ENCODE measurements at places on chromosomes 7 and 10.

GRCh38 chr7:137142376-137142775 is 201.2 kb downstream of the PTN start:
- peak; percentile 42 for DNase-seq

DNA sequence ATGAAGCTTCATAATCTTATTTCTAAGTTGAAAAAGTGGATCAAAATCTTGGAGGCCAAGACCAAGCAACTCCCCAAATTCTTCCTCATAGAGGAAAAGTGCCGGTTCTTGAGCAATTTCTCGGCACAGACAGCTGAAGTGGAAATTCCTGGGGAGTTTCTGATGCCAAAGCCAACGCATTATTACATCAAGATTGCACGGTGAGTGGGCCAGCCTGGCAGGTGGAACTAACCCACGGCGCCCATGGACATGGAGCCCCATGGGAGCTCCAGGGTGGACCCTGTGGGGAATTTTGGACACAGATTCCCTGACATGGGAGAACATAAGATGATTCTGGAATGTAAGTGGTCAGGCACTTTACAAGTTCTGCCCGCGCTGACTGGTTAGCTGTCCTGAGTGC is 125.9 kb downstream of the TRRAP start:
- peak; percentile 27 for DNase-seq

- DNase-seq, result no peak
Measured at GRCh38 chr10:2851566-2851965, 215.8 kb upstream of the PFKP start.

GRCh38 chr7:128347647-128348097 is 4.0 kb upstream of the RBM28 start:
- peak; percentile 53 for DNase-seq

DNA sequence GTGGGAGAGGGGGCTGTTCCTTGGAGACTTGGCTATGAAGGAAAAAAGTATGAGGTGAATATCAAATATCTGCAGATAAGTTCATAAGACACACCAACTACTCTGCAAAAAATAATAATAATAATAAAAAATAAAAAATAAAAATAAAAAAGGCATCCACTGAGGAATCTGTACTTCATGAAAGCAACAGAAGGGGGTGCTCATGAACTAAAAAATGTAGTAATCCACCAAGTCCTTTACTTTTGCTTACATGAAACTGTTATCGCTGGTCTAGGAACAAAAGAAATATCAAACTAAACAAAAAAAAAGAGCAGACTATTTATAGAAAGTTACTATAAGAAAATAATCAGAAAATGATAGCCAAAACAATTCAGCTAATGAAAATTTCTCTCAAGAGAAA is 579.0 kb downstream of the PHTF2 start:
- no peak for DNase-seq

GRCh38 chr7:47778153-47778661 is 170.1 kb downstream of the PKD1L1 start:
- DNase-seq, result no peak

DNA sequence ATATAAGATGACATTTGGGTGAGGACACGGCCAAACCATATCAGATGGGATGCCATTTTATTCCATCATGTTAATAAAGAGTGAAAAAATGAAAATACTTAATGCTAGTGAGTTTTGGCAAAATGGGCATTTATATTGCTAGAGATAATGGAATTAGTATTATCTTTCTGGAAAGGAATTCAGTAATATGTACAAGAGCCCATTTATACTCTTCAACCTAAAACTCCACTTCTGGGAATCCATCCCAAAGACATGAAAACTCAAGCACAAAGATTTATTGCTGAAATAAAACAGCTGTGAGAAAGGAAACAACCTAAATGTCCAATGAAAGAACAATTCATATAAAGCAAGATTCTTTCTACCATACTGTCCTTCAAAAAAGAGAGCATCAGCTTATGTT is 96.0 kb upstream of the TMEM168 start:
- no peak for DNase-seq

GRCh38 chr7:71988201-71988600 is 423.9 kb downstream of the CALN1 start:
- DNase-seq, result no peak

- DNase-seq, result no peak
Measured at GRCh38 chr10:68861253-68861652, 33.9 kb downstream of the STOX1 start.

GRCh38 chr7:139871331-139871730 is 42.3 kb downstream of the TBXAS1 start:
- DNase-seq, result peak; percentile 94

DNA sequence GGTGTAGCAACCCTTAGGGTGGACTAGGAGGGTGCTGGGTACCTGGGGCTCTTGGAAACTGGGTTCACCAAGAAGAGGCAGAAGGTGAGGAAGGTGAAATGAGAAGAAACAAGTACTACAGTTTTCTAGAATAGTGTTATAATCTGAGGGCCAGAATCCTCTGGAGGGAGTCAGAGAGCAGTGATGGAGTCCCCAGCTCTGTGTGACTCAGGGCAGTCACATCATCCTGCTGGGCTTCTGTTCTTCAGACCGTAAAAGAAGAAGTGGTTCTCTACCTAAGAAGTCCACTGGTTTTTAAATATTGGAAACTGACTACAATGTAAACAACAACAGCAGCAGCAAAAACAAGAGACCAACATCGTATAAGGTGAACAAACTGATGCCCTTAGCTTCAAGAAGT is 197.3 kb downstream of the PRPF18 start:
- DNase-seq, result no peak

GRCh38 chr10:48501787-48502771 is 102.8 kb downstream of the ARHGAP22 start:
- no peak for DNase-seq

- peak; percentile 66 for DNase-seq
Measured at GRCh38 chr7:17681965-17682364, 258.3 kb downstream of the SNX13 start.

DNA sequence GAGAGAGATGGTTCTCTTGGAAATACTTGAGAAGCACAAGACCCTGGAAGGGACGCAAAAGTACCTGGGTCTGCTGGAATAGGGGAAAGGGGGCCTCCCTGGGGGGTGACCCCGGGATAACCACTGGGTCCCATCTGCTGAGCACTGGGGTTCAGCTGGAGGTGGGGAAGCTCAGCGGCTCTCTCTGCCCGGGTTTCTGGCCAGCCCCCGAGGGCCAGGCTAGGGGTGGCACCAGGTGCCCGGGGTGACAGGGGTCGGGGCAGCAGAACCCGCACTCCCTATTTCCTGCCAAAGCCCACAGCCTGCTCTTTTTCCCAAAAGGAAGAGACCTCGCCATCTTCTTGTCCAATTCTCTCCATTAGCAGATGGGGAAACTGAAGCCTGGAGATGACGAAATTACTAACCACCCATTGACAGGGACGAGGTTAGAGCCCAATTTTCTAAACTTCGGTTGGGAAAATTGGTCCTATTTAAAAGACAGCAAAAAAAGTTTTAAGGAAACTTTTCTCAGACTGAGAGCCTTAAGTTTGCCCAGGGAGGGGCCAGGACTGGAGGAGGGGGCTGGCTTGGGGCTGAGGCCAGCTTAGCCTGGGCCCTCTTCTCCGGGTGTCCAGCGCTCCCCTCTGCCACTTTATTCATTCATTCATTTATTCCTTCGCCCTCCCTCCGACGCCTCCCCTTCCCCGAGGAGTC is 17.8 kb upstream of the GATA3 start:
- no peak for DNase-seq

GRCh38 chr10:97072851-97073665 is 112.7 kb downstream of the SLIT1 start:
- peak; percentile 71 for DNase-seq

- peak; percentile 2 for DNase-seq
Measured at GRCh38 chr7:50557099-50557498, 8.1 kb downstream of the DDC start.

DNA sequence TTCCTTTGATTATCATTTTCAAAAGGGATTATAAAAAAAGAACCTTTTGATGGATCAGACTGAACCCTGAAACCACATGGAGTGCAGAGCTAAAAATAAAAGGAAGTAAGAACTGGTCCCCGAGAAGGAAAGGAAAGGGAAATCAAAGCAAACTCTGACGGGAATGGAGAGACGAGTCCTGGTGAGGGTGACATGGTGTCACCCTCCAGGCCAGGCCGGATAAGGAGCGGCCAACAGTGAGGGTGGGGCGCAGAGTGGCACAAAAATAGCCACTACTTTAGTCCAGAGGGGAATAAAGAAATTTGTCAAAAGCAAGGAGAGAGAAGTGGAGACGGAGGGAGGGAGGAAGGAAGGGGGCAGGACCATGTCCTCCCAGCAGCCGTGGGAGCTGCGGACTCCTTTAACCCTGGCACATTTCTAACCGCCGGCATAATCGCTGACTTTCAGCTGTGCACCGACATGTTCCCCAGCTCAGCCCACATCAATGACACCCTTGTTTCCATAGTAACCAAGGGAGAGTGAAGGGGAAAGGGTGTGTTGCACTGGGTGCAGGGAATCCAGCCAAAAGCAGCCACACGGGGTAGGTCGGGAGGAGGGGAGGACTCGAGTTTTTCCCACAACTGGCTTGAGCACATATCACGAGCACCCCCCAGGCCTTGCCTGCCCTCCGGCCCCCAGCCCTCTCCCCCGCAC is 29.7 kb downstream of the TRIM8 start:
- DNase-seq, result peak; percentile 73

DNA sequence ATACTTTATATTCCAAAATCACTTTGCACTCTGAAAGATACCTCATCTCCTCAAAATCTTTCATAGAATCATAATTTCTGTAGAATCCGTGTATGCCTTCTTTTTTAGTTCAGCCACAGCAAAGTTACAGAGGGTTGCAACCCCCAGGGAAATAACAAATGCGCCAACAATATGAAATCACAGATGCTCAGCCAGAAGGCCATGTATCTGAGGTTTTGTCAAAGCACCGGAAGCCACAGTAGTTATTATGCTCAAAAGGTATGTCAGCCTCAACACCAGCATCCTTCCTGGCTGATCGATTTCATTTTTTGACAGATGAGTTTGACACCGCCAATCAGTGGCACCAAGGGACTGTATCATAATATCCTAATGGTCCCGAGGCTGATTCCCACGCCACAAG is 204.1 kb downstream of the KCNMA1 start:
- no peak for DNase-seq

GRCh38 chr7:103988468-103989199 is 824 bp downstream of the RELN start:
- no peak for DNase-seq

GRCh38 chr7:90999989-91000979 is 263.9 kb upstream of the FZD1 start:
- DNase-seq, result peak; percentile 39

DNA sequence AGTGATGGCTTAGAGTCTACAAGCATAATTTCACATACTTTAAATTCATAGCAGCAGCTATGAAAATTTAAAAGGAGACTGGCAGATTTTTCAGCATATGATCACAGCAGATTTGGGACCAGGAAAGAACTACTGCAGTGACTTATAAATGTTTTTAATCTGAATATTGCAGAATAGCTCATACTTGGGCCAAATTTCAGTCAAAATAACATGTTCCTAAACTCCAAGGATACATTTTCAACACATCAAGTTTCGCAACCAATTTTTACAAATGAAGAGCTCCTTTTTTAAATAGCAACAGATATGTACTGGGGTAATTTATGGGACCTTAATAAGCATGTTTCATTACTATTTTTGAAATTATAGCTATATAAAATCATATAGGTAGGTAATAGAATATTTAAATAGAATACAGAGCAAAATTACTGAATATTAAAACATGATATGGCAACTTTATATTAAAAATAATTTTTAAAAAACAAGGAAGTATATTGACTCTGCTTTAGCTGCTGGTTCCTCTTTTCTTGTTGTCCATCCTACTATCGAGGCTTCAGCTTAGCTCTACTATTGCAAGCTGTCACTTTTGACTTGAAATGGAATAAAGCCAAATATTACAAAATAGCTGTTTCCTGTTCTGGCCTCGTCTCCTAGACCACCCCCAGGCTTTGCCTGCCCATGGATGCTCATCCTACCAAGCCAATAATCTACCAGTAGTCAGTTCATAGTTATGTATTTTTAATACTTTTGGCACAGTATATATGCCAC is 123.1 kb downstream of the NRBF2 start:
- DNase-seq, result peak; percentile 45

DNA sequence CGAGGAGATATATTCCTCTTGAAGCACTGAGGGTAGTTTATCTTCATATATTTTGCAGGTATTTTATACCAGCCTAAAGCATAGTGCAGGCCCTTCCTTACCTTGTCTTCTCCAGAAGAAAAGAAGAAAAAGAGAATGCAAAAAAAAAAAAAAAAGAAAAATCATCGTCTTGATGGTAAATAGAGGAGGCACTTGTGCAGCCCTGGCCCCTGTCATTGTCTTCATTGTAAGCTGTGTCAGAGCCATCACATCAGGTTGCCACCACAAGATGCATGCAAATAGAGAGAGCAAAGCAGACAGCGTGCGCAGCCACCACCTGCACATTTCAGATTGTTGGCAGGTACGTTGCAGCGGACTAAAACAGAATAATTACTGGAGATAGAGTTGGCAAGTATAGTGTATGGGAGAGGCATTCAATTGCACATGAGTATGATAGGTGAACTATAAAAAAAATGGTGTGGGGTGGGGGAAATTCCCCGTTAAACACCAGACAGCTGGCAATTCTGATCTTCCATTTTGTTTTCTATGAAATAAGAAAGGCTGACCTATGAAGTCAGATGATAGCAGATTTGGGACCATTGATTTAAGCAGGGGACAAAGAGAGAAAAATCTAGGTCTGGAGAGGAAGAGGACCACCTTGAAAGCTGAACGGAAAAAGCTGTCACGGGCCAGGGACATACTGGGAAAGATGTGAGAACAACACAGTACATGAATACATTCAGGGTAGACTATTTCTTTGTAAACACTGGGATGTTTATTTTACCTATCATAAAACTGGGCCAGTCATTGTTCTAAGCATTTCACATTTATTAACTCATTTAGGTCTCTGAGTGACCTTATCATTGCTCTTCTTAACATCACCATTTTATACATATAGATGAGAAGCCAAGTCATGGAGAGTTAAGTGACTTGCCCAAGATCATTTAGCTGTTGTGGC is 306.3 kb upstream of the SP8 start:
- no peak for DNase-seq

- DNase-seq, result no peak
Measured at GRCh38 chr7:150443793-150444540, 6.5 kb upstream of the GIMAP8 start.

- peak; percentile 52 for DNase-seq
Measured at GRCh38 chr10:4780782-4781181, 45.2 kb upstream of the AKR1E2 start.

GRCh38 chr7:99837649-99838361 is 10.0 kb downstream of the CYP3A43 start:
- DNase-seq, result peak; percentile 38

- no peak for DNase-seq
Measured at GRCh38 chr7:138287549-138287948, 172.5 kb upstream of the TRIM24 start.

DNA sequence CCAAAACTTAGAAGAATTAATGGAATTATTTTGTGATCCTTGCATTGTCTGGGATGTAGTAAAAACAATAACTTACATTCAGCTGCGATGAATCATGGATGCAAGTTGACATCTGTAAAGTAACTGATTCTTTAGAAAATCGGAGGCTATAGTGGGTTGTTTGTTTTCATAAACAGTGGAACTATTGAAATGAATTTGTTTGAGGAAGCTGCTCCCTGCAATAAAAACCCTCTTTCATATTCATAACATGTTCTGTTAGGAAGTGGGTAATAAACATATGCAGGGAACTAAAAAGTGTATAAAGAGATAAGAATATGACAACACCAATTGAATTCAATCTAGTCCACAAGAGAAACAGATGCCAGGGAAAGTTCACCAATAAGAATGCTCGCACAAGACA is 53.6 kb downstream of the AGMO start:
- DNase-seq, result peak; percentile 11

- DNase-seq, result peak; percentile 57
Measured at GRCh38 chr7:151251689-151252560, 3.4 kb upstream of the SMARCD3 start.

GRCh38 chr7:5661942-5662341 is 119.5 kb downstream of the RNF216 start:
- DNase-seq, result no peak

Data from fibroblast of mammary gland (primary cell).